ENCODE measurements at places on chromosomes 4 and X. TPM values are rescaled to one million over a fixed set of nuclear protein-coding genes. Genes with fewer than 3 reads are reported as not detected.

DNA sequence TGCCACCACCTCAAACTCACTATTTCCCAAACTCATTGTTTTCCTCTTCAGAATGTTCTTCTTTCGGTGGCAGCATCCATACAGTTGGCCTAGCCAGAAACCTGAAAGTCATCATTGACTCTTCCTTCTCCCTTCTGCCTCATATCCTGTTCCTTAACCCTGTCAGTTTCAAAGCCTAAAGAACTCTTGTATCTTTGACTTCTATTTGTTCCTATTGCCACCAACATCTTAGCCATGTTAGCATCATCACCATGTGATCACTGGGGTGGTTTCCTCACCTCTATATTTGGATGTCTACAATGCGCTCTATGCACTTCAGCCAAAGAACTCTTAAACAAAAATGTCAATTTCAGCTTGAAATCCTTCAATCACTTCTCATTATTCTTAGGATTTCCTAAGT is 29.0 kb downstream of the DDX60L start:
- no peak overlapping the region for H3K4me3 ChIP-seq
- H3K27ac ChIP-seq: no peak overlapping the region
- H3K4me1 ChIP-seq: no peaks in the 10 kb centered on the region

GRCh38 chr4:58456727-58457384 is 1346.7 kb upstream of the IGFBP7 start:
- no peaks in the 10 kb centered on the region for H3K27me3 ChIP-seq
- DNase-seq: no peak
- H3K4me1 ChIP-seq: no peaks in the 10 kb centered on the region
- H3K36me3 ChIP-seq: no peaks in the 10 kb centered on the region
- no peak overlapping the region for H3K27ac ChIP-seq

DNA sequence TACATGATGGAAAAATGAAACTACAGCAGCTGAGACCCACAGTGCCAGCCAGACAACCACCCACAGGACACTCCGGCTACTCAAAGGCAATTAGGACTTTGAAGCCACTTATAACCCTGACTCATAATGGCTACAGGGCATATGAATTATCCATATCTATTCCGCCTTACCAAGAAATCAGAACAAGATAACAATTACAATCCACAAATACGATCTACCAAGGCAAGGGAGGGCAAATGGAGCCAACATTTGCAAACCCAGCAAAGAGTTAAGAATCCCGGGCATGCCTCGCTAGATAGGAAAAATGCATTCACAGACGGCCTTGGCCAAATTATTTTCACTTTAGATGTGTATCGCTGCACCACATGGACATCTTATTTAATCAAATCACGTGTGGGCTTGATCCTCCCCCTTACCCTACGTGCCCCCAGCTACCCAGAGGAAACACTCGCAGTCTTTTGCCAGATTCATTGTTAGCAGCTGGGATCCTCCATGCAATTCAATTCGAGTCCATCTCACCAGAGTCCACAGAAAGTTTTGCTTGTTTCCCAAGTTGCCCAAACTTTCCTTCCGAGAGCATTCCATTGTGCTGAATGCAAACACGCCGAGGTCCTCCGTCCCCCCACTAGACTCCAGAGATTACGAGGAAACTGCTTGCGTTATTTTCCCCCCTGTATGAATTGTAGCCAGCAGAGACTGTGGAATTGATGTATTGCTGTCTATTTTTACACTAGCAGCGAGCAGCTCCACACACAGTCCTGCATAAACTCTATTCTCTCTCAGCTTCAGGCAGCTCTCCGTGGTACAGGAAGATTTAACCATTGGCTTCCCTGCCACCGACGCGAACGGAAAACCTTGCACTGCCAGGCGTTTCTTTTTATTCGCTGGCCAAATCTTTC is 1.2 kb downstream of the PPARGC1A start:
- no peaks in the 10 kb centered on the region for H3K27me3 ChIP-seq
- H3K27ac ChIP-seq: no peak overlapping the region
- H3K4me1 ChIP-seq: peaks cover 9% of the 10 kb centered on the region
- no peak overlapping the region for H3K4me3 ChIP-seq

DNA sequence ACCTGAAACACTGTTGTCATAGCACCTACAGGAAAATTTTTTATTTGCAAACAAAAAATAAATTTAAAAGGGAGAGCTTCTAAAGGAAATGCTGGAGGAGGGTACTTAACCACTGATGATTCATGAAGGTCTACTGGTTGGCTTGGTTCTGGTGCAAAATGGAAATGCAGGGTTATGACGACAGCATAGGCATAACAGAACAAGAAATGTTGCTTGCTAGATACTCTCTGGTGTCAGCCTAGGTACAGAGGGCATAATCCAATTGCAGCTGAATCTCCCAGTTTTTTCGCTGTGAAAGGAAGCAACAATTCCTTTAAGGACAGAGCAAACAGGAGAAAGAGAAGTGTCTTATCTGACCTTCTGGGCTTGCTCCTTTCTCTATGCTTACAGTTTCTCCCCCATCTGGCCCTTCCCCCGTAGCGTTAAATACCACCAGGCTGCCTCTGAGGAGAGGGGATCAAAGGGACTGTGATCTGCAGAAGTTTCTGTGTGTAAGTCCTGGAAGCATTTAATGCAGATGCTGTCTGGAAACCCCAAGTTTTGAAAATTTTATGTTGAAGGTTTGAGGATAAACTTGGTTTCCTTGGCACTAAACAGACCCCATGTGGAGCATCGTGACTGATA is 23.7 kb upstream of the CASK start:
- H3K27ac ChIP-seq: no peak overlapping the region
- H3K36me3 ChIP-seq: no peaks in the 10 kb centered on the region
- no peak for DNase-seq
- peaks cover 7% of the 10 kb centered on the region for H3K4me1 ChIP-seq
- H3K27me3 ChIP-seq: no peaks in the 10 kb centered on the region

RNF212 gene
- 11.1 TPM for total RNA-seq

FOXR2 gene
- not detected for total RNA-seq

DNA sequence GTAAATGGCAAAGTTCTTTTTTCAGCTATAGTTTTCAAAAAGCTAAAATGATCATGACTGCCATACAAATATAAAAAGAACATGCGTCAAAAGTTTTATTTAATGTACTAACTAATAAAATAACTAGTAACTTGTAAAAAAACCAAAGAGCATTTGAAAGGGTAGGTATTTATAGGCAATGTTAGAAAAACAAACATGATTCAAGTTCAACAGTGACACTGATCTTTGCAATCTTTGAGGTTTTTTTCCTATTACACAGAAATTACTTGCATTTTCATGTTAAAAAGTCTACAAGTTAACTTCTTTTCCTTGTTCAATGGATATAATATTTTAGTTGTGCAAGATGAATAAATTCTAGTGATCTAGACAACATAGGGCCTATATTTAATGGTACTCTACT is 72.3 kb upstream of the GRID2 start:
- H3K27ac ChIP-seq: no peak overlapping the region
- H3K27me3 ChIP-seq: no peaks in the 10 kb centered on the region
- H3K36me3 ChIP-seq: no peaks in the 10 kb centered on the region
- H3K4me1 ChIP-seq: peaks cover 3% of the 10 kb centered on the region

TRIM2 gene
- 120 TPM for total RNA-seq

DNA sequence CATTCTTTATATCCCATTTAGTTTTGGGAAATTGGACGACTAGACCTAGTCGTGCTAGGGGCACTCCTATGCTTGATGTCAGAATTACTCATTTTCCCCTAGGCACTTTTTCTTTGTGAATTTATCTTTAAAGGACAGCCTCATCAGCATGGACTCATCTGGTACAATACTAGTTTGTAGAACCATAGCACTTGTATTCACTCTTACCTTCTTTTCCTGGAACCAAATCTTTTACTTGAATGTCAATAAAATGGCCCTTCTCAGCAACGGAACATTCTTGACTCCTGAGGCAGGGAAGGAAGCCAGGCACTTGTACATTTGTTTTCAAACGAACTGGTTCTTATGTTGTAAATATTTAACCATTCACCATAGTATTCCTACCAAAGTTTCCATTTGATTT is 187.1 kb downstream of the SHROOM3 start:
- H3K27me3 ChIP-seq: peaks cover 4% of the 10 kb centered on the region
- no peak for DNase-seq
- no peaks in the 10 kb centered on the region for H3K36me3 ChIP-seq
- H3K27ac ChIP-seq: no peak overlapping the region
- no peak overlapping the region for H3K4me3 ChIP-seq

DNA sequence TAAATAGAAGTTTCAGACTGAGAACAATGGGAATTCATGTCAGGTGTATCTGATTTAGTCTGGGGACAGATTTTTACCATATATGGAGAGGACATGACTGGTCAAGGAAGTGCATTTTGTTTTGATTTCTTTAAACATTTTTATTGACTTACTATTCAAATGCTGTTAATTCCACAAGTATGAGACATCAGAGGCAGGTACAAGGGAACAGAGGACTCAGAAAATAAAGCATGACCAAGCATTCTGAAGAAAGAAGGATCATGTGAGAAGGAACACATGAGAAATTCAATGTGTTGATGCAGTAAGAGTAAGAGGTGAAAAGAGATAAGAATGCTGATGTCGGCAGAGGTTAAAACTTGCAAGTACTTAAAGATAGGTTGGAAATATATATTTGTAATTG is 1452.6 kb downstream of the PCDH7 start:
- no peak for DNase-seq
- H3K27me3 ChIP-seq: no peaks in the 10 kb centered on the region
- H3K36me3 ChIP-seq: peaks cover 9% of the 10 kb centered on the region
- H3K4me3 ChIP-seq: no peak overlapping the region

DNA sequence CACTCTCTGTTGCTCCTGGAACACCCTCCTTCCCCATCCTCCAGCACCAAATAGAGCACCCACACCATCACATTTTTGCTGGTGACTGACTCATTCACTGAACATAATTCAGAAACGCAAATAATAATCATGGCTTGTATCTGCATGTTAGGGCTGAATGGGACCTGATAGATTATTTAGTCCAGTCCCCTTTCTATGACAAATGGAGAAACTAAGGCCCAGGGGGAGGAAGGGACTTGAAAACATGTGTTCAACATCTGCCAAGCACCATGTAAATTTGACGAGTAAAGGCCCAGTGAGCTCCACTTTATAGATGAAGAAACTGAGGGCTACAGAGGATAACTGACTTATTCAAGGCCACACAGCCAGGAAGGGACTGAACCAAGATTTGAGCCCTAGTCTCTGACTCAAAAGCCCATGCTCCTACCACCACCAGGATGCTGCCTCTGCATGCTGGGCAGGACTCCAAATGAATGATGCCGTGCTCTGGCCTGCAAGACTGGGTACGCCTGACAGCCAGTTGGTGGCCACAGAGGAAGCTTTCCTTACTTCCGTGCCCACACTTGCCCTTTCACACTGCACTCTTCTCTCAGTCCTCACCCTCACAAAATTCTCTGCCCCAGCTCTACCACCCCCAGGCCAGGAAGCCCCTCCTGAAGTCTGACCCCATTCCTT is 133.3 kb upstream of the PJA1 start:
- H3K36me3 ChIP-seq: no peaks in the 10 kb centered on the region
- H3K27me3 ChIP-seq: peaks cover 4% of the 10 kb centered on the region
- peaks cover 9% of the 10 kb centered on the region for H3K4me1 ChIP-seq
- no peak overlapping the region for H3K4me3 ChIP-seq
- H3K27ac ChIP-seq: no peak overlapping the region

DNA sequence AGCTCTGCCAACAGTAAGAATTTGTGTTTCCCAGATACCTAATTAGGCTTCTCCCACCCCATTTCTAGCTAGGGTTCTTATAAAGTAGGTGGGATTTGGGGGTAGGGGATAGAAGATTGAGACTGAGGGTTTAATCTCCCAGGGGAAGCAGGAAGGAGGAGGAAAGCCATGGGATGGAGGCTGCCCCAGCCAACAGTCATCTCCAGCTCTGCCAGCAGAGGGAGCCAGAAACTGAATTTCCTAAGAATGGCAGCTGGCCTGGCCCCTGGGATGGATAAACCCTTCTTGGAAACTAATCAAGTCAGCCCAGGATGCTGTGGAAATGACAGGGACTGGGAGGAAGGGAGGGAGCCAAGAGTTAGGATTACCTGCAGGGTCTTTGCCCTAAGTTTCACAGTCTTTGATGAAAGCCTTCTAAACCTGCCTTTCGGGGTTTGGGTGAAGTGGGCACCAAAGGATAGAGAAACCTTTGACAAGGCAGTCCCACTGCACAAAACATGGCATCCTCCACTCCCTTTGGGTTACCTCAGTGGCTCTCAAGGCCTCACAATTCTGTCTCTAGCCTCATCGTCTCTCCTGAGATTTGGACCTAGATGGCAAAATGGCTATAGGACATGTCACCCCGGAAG is 6.7 kb upstream of the ERCC6L start:
- H3K27ac ChIP-seq: no peak overlapping the region
- DNase-seq: peak; percentile 72
- no peaks in the 10 kb centered on the region for H3K36me3 ChIP-seq

GRCh38 chr4:93748373-93749291 is 79.9 kb upstream of the ATOH1 start:
- peaks cover 7% of the 10 kb centered on the region for H3K4me1 ChIP-seq
- H3K27ac ChIP-seq: no peak overlapping the region
- H3K4me3 ChIP-seq: no peak overlapping the region
- H3K27me3 ChIP-seq: no peaks in the 10 kb centered on the region
- no peak for DNase-seq

TRPC3 gene
- total RNA-seq: 0.66 TPM

- H3K4me3 ChIP-seq: no peak overlapping the region
- H3K27me3 ChIP-seq: no peaks in the 10 kb centered on the region
- H3K4me1 ChIP-seq: peaks cover 2% of the 10 kb centered on the region
- DNase-seq: no peak
Measured at GRCh38 chr4:63901304-63901703, 507.9 kb downstream of the TECRL start.

GRCh38 chr4:91256043-91256442 is 1047.7 kb upstream of the GRID2 start:
- H3K4me1 ChIP-seq: no peaks in the 10 kb centered on the region
- no peak overlapping the region for H3K4me3 ChIP-seq
- DNase-seq: no peak
- no peak overlapping the region for H3K27ac ChIP-seq
- peaks cover 2% of the 10 kb centered on the region for H3K27me3 ChIP-seq

- H3K36me3 ChIP-seq: peaks cover 10% of the 10 kb centered on the region
- H3K4me1 ChIP-seq: no peaks in the 10 kb centered on the region
- no peak for DNase-seq
- peaks cover 4% of the 10 kb centered on the region for H3K27me3 ChIP-seq
- no peak overlapping the region for H3K4me3 ChIP-seq
- no peak overlapping the region for H3K27ac ChIP-seq
Measured at GRCh38 chr4:107292979-107293378, 256.9 kb upstream of the DKK2 start.

GUCY1A1 gene
- total RNA-seq: not detected
